ENCODE measurements at places on chromosomes 5 and 9. TPM values are rescaled to one million over a fixed set of nuclear protein-coding genes. Genes with fewer than 3 reads are reported as not detected.

DNA sequence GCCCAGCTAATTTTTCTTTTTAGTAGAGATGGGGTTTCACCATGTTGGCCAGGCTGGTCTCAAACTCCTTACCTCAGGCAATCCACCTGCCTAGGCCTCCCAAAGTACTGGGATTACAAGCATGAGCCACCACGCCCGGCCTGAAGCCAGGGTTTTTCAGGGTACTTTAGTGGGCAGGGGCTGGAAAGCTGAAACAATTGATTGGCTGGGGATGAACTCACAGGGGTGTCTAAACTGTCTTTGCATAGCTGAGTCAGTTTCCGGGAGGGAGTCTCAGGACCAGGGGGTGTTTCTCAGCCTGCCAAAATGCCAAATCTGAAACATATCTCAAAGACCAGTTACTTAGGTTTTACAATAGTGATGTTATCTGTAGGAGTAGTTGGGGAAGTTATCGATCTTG is 46.1 kb downstream of the PRUNE2 start:
- no peak for DNase-seq

- no peak for DNase-seq
Measured at GRCh38 chr9:6619909-6620308, 25.6 kb downstream of the GLDC start.

DNA sequence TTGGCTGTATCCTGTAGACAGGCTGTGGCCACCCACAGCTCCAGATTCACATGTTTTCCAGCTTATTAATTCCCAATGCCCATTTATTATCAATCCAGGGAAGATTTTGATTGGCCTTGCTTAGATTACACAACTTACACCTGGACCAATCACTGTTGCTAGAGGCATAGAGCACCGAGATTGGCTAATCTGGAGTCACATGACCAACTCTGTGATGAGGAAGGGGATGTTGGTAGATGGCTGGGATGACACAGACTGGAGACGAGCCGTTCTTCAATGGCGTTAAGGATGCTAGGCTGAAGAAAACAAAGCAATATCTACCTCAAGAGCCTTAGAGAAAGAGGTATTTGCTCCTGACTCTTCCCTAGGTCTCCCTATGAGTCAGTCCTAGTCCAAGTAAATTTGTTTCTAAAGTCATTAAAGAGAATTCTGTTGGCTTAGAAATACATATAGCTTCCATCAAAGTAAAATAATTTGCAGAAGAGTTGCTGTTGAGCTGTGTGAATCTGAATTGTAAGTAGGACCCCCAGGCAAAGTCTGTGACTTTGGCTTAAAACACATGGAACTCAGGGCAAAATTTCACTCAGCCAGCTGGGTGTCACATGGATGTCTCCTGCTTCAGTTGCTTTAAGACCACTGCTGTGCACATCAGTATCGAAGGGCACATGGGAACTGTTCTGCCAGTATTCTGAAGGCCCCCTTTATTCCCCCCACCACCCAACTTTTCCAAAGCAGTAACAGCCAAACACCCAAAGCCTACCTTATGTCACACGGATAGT is 326.4 kb upstream of the KLF4 start:
- no peak for DNase-seq

DNA sequence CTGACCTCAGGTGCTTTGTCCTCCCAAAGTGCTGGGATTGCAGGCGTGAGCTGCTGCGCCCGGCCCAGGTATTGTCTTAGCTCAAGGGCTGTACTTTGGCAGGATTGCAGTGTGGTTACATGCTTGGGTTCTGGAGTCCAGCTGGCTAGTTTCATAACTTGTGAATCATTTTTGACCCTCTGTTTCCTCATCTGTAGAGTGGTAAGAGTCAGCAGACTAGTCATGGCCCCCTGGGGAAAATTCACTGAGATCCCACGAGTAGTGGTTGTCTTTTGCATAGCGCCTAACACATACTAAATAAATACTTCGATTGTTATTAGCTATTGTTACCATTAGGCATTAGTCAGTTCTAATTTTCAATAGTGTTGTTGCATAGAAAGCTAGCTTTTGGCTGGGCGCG is 14.3 kb downstream of the PTPA start:
- no peak for DNase-seq

DNA sequence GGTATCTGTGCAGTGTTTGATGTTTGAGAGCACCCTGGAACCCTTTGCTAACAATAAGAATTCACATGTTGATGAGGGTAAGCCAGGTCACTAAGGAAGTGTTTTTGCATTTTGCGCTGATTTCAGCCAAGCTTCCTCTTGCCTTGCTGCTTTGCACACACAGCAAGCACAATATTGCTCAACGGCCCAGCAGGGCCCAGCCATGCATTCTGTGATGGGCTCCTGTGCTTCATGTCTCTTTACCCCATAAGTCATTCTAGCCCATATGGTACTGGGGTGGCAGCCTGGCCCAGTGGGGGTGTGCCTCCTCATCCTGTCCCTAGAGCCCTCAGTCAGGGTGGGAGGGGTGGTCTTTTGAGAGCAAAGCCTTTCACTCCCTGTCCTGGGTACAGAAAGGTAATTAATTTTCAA is 481.3 kb downstream of the GADD45G start:
- no peak for DNase-seq

DNA sequence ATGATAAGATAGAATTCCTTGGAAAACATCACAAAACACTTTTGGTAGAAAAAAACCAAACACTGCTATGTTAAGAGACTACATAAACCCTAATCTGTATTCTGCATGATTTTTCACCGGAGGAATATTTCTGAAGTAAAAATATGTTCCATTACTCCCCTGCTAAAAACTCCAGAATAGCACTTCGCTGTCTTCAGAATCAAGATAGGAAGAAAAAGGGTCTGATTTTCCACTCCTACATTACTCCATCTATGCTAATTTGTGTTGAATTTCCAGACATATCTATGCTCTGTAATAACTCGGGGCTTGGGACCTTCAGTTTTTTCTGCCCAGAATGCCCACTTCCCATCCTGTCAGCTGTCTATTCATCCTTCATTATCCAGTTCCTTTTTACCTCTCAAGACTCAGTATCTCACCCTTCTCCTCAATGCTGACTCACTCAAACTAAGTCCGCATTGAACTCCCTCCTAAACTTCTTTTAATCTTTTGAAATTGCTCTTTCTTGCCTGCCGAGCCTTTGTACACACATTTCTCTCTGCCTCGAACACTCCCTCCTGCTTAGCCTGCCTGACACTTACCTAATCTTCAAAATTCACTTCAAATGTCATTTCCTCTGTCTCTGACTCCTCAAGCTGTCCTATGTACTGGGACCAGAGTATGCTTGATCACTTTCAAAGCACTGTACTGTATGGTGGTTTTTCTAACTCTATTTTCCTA is 171.0 kb downstream of the ARRDC3 start:
- no peak for DNase-seq

Gene GRPEL2
- 4.5 TPM for polyA plus RNA-seq

Gene PDLIM7
- polyA plus RNA-seq, result 3.3 TPM

Gene PCDHAC2
- polyA plus RNA-seq, result not detected

Measured in immature natural killer cell (primary cell).